ENCODE measurements at places on chromosomes 6 and 20. TPM values are rescaled to one million over a fixed set of nuclear protein-coding genes. Genes with fewer than 3 reads are reported as not detected.

DNA sequence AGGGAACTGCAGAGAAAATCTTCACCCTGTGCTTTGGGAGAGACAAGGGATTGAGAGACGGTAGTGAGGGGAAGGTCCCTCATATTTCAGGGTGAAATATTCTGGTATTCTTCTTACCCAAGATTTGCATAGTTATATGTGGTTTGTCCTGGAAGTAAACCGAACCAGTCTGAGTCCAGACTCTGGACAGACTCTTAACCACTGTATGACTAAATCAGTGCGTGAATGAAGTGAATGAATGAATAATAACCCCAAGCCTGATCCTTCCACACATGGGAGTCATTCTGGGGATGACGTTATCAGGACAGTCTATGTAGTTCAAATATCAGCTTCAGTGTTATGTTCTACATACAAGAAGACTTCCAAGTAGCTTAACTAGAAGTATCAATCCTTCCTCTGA is 690.7 kb downstream of the KIF16B start:
- no peak for DNase-seq
- no peak overlapping the region for H3K27ac ChIP-seq

DNA sequence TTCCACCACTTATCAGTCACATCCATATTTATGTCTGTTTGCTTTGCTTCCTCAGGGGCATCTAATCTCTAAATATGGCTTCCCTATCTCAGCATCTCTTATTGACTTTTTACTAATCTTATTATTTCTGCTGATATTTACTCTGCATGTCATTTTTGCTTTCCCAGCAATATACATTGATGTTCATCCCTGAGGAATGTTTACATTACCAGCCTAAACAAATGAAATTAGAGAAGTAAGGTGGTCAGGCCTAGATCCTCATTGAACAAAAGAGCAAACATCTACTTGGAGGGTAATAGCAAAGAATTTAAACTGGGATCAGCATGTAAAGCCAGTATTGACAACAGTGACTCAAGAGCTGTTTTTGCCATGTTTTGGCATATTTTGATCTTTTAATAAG is 546.4 kb downstream of the MMUT start:
- H3K4me1 ChIP-seq = peaks cover 9% of the 10 kb centered on the region
- no peaks in the 10 kb centered on the region for H3K27me3 ChIP-seq
- H3K4me3 ChIP-seq = no peak overlapping the region
- no peak for DNase-seq
- no peaks in the 10 kb centered on the region for H3K36me3 ChIP-seq

- H3K4me3 ChIP-seq = no peak overlapping the region
- H3K4me1 ChIP-seq = no peaks in the 10 kb centered on the region
- DNase-seq = no peak
- no peaks in the 10 kb centered on the region for H3K36me3 ChIP-seq
- H3K27ac ChIP-seq = no peak overlapping the region
Observed at GRCh38 chr6:142757852-142758628, 186.9 kb downstream of the HIVEP2 start.

- DNase-seq = no peak
- no peaks in the 10 kb centered on the region for H3K27me3 ChIP-seq
- H3K36me3 ChIP-seq = no peaks in the 10 kb centered on the region
- no peak overlapping the region for H3K27ac ChIP-seq
- H3K4me3 ChIP-seq = peak overlapping the region; percentile 47
- H3K4me1 ChIP-seq = peaks cover 9% of the 10 kb centered on the region
Observed at GRCh38 chr20:8115436-8115835, 16.6 kb upstream of the PLCB1 start.

GRCh38 chr6:147704691-147705090 is 196.2 kb downstream of the SAMD5 start:
- H3K27ac ChIP-seq = no peak overlapping the region
- no peak overlapping the region for H3K4me3 ChIP-seq
- H3K4me1 ChIP-seq = peaks cover 39% of the 10 kb centered on the region
- H3K27me3 ChIP-seq = no peaks in the 10 kb centered on the region
- no peak for DNase-seq

GRCh38 chr20:4855555-4855954 is 133.8 kb downstream of the PRND start:
- no peak overlapping the region for H3K27ac ChIP-seq
- no peak overlapping the region for H3K4me3 ChIP-seq

- no peaks in the 10 kb centered on the region for H3K4me1 ChIP-seq
- no peaks in the 10 kb centered on the region for H3K36me3 ChIP-seq
- H3K27me3 ChIP-seq = no peaks in the 10 kb centered on the region
- H3K27ac ChIP-seq = no peak overlapping the region
- DNase-seq = no peak
Observed at GRCh38 chr6:153090241-153090930, 40.7 kb downstream of the RGS17 start.

DNA sequence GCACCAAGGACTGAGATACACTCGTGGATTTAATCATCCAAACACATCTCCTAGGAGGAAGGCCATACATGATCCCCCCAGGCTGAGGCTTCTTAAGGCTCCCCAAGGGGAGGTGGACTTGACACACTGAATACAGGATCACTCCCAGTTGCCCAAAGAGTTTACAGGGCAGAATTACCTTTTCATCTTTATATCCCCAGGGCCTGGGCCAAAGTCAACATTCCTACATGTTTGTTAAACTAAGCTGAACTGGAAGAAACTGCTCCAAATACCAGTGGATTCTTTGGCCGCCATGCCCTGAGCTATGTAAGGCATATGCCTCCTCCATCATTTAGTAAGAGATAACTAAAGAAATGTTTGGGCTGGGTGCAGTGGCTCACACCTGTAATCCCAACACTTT is 22.2 kb upstream of the SERPINB1 start:
- no peaks in the 10 kb centered on the region for H3K27me3 ChIP-seq
- DNase-seq = peak; percentile 79

DNA sequence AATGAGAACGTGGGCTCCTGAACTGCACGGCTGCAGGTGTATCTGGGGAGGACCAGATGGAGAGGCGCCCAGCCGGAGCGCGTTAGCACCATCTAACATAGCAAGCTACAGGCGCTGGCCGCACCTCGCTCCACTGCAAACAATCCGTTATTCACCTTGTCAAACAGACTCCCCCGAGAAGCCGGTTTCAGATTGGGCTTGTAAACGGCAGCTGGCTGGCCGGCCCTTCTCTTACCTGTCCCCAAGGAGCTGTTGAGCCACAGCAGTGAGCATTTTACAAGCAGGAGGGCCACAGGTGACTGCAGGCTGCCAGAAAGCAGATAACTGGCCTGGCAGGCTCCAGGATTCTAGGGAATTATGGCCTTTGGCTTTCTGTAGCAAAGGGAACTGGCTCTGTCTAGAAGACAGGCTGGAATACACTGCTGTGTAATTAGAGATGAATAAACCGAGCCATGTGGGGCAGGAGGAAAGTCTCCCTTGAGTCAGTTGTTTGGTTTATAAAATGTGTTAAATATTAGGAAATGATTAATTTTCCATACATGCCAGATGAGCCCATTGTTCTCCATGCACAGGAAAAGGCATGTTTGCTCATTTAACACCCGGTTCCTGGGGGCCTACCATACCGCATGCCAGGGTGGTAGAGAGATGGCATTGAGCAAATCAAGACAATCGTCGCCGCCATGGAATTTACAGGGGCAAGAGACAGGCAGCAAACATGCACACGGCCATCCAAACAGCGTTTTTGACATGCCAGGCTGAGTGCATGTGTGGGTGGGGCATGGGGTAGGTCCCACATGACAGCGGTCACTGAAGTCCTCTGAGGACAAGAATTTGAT is 159.3 kb downstream of the NFATC2 start:
- H3K36me3 ChIP-seq = no peaks in the 10 kb centered on the region
- H3K27me3 ChIP-seq = no peaks in the 10 kb centered on the region
- no peak overlapping the region for H3K27ac ChIP-seq
- H3K4me1 ChIP-seq = peaks cover 7% of the 10 kb centered on the region

DNA sequence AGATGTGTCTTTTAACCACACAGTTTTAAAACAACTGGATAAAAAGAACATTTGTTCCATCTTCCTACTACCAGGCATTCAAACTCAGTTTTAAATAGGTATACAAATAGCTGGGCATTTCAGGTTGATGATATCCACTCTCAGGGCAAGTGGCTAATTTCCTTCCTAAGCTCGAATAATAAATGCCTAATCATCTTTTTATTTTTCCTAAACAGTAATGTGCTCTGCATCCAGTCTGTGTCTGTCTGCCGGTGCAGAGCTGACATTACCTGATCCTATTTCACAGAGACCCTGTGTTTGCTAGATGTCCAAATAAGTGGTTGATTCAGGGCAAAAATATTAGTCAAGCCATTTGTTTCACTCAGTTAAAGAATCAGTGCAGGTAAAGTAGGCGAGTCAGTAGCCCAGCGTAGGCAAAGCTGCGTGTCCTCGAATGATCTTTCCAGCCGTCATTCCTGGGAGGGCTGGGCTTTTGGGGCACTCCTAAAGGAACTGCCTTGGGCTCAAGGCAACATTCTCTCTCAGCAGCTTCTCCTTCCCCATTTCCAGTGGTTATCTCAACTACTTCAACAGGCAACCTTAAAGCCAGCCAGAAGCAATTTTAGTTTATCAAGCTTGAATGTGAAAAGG is 74.2 kb upstream of the BMP2 start:
- no peaks in the 10 kb centered on the region for H3K36me3 ChIP-seq
- H3K4me1 ChIP-seq = peaks cover 62% of the 10 kb centered on the region
- peak; percentile 72 for DNase-seq
- H3K27ac ChIP-seq = peak overlapping the region; percentile 99
- no peak overlapping the region for H3K4me3 ChIP-seq

- no peak for DNase-seq
- H3K4me1 ChIP-seq = peaks cover 22% of the 10 kb centered on the region
- H3K27me3 ChIP-seq = no peaks in the 10 kb centered on the region
- no peaks in the 10 kb centered on the region for H3K36me3 ChIP-seq
- H3K4me3 ChIP-seq = peak overlapping the region; percentile 97
- H3K27ac ChIP-seq = peak overlapping the region; percentile 96
Observed at GRCh38 chr6:17705428-17705777, 1.3 kb downstream of the NUP153 start.

DNA sequence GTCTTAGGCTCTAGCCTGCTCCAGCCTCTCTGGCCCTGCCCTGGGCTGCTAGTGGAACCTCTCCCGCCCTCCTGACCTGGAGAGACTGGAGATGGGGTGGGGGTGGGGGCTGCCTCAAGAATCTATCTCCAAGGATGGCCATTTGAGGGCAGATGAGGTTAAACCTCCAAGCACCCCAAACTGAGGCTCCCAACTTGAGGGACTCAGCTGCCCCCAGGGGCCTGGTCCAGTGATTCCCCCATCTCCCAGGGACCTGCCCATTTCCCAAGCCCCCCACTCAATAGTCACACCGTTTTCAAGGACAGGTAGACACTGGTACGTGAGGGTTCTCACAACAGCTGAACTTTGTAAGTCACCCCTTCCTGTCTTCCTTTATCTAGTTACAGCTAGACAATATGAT is 7.1 kb upstream of the BPIFB1 start:
- no peaks in the 10 kb centered on the region for H3K27me3 ChIP-seq
- no peak overlapping the region for H3K4me3 ChIP-seq
- no peaks in the 10 kb centered on the region for H3K4me1 ChIP-seq
- no peak for DNase-seq
- H3K36me3 ChIP-seq = no peaks in the 10 kb centered on the region

DNA sequence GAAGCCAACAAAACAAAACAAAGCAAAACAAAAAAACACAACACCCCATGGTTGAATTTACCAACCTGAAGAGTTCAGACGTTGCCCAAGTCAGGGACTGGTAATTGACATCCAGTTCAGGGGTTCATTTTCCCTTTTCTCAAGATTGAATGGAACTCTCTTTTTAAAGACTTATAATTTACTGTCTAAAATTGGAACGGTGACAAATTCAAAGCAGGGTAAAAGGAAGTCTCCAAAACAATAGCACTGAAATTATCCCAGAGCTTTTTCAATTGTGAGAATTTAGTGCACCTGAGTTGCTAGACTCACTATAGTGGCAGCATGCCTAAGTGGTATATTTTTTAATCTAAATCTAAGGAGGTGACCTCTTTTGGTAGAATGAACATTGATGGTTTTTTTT is 90.9 kb upstream of the PREP start:
- no peak for DNase-seq
- H3K4me1 ChIP-seq = peaks cover 25% of the 10 kb centered on the region
- no peak overlapping the region for H3K4me3 ChIP-seq
- H3K27me3 ChIP-seq = no peaks in the 10 kb centered on the region
- H3K36me3 ChIP-seq = no peaks in the 10 kb centered on the region

DNA sequence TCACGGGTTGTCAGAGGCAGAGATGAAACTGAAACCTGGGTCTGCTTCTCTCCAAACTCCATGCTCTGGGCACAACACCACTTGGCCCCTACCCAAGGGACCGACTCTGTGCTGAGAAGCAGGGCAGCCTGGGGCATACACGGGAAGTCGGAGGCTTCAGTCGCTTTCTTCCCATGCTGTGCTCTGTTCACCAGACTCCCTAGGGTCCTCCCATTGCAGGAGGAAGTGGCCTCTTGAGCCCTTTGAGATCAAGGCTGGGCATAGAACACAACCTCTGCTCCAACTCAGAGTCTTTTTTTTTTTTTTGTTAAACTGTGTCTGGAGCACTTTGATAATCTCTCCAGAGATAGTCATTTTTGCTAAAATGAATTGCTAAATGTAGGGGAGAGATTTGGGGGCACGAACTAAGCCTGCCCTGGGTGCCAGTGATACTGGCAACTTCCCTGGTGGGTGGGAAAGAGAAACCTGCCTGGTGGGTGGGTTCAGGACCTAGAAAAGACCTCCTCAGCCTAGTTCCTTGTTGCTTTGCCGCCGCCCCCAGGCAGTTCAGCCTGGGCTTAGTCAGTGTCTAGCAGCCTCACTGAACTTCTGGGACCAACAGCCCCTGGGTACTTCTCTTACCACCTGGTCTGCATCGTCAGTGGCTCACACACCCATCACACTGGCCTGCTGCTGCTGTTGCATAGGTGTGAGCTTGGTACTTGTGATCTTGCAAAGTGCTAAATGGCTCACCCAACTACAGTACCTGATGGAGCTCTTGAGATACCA is 62.0 kb downstream of the PPP1R14C start:
- H3K27me3 ChIP-seq = no peaks in the 10 kb centered on the region
- H3K4me1 ChIP-seq = peaks cover 30% of the 10 kb centered on the region
- no peak overlapping the region for H3K27ac ChIP-seq
- DNase-seq = no peak
- no peaks in the 10 kb centered on the region for H3K36me3 ChIP-seq

DNA sequence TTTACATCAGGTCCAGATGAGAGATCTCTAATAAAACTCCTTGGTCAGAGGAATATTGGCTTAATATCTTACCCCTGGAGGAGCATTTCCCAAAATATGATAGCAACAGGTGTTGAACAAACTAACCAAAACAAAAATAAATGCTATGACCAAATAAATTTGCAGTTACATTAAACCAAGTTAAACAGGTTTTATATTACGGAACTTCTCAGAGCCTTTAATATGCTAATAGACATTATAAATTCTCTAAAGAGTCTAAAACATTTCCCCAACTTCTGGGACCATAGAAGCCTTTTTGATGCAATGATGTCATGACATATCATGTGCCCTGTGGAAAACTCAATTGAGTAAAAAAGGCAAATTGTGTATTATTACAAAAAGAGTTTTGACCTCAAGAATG is 90.9 kb upstream of the ARMC2 start:
- peaks cover 5% of the 10 kb centered on the region for H3K4me1 ChIP-seq
- H3K36me3 ChIP-seq = no peaks in the 10 kb centered on the region
- no peak overlapping the region for H3K27ac ChIP-seq
- DNase-seq = no peak
- no peaks in the 10 kb centered on the region for H3K27me3 ChIP-seq

Gene AFDN
- 177 TPM for total RNA-seq

Gene IRAK1BP1
- total RNA-seq = 1.7 TPM

Gene PDYN
- total RNA-seq = not detected

Gene RAET1E
- not detected for total RNA-seq

Gene LCA5
- 10.9 TPM for total RNA-seq

Gene CCN6
- not detected for total RNA-seq
